Stimulated activated naive CD4-positive, alpha-beta T cell (primary cell): ENCODE measurements at places on chromosomes 11 and 22.

DNA sequence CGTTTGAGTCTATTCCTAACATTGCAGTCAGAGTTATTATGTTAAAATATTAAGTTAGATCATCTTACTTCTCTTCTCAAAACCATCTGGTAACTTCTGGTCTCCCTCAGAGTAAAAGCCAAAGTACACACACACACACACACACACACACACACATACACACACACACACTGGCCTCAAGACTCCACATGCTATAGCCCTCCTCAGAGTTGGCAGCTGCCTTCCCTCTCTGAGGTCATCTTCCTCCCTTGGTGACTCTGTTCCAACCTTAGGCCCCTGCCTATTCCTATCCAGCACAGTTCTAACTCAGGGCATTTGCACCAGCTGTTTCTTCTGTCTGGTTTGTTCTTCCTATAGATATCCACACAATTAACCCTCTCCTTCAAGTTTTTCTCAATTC is 272.0 kb upstream of the SESN3 start:
- no peak for DNase-seq

DNA sequence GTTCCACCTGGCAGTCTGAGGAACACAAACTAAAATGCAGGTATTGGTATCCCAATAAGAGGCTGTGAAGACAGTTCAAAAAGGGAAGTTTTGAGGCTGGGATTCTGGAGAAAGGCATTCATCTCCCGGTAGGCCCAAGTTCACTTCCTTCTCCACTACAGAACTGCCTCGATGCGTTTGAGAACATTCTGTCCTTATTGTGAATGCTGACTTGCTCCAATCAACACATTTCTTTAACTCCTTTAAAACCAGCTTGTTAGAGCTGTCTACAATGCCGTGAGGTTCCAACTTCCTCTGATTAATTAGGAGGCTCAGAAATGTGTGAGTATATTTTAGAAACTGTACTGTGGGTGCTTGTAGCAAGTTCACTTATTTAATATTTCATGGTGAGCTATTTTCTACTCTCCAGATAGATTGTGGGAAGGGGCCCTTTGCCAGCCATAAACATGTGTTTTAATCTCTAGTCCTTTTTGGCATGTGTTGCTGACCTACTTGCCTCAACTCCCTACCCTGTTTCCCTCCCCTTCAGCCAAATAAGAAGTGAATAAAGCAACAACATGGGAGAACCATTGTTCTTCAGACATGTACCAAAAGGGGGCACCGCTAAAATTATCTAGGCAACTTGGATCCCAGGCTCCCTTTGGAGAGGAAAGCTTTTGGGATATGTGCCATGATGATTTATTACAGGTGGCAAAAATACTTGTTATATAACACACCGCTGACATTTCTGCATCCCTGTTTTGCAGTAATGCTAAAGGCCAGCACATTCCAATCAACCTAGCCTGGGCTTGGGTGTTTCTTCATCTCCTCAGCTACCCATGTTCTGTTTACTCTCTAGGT is 245.6 kb downstream of the BLID start:
- DNase-seq = no peak

DNA sequence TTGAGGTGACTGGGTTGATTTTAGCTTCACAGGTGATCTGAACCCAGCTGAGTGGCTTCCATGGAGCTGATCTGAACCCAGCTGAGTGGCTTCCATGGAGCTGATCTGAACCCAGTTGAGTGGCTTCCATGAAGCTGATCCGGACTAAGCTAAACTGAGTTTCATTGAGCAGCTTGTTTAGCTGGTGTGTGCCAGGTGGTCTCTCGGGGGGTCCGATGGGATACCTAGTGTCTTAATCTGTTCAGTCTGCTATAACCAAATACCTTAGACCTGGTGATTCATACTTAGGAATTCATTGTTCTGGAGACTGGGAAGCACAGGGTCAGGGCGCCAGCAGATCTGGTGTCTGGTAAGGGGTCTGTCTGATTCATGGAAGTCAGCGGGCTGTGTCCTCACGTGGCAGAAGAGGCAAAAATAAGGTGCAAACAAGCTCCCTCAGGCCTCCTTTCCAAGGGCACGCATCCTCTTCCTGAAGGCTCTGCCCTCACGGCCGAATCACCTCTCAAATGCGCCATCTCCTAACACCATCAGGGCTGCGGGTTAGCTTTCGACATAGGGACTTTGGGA is 52.5 kb upstream of the KCNQ1OT1 start:
- no peak for DNase-seq

DNA sequence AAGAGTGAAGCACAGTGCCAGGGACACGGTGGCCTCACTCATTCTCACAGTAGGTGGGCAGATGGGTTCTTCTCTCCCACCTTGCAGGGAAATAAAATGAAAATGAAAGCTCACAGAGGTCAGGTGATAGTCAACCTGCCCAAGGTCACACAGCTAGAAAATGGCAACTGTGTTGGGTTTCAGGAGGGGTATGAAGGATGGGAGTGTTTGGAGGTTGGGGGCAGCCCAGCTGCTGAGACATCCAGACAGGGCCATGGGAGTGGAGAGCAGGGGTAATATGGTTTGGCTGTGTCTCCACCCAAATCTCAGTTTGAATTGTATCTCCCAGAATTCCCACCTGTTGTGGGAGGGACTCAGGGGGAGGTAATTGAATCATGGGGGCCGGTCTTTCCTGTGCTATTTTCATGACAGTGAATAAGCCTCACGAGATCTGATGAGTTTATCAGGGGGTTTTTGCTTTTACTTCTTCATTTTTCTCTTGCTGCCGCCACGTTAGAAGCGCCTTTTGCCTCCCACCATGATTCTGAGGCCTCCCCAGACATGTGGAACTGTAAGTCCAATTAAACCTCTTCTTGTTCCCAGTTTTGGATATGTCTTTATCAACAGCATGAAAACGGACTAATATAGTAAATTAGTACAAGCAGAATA is 247.0 kb downstream of the TENM4 start:
- no peak for DNase-seq
